Panc1 (cell line): ENCODE measurements at places on chromosomes 7 and 10. TPM values are rescaled to one million over a fixed set of nuclear protein-coding genes. Genes with fewer than 3 reads are reported as not detected.

- no peak for DNase-seq
These were observed 57.7 kb downstream of the TNPO3 start for GRCh38 chr7:128997181-128997580.

GPR85 gene
- not detected for total RNA-seq

KCNH2 gene
- total RNA-seq, result 1.8 TPM

UNC5B gene
- total RNA-seq, result 1.1 TPM

- DNase-seq, result no peak
These were observed 103.1 kb downstream of the KLF6 start for GRCh38 chr10:3681642-3682554.

GRCh38 chr7:150430465-150431085 is 19.9 kb upstream of the GIMAP8 start:
- DNase-seq, result no peak

GRCh38 chr10:95430231-95430951 is 130.8 kb downstream of the SORBS1 start:
- peak; percentile 60 for DNase-seq

- DNase-seq, result peak; percentile 83
These were observed 1.5 kb upstream of the HTR7 start for GRCh38 chr10:90859321-90859751.

AGBL3 gene
- 2.5 TPM for total RNA-seq

- DNase-seq, result no peak
These were observed 2.9 kb upstream of the XPNPEP1 start for GRCh38 chr10:109926061-109926745.

PRLHR gene
- not detected for total RNA-seq

DNA sequence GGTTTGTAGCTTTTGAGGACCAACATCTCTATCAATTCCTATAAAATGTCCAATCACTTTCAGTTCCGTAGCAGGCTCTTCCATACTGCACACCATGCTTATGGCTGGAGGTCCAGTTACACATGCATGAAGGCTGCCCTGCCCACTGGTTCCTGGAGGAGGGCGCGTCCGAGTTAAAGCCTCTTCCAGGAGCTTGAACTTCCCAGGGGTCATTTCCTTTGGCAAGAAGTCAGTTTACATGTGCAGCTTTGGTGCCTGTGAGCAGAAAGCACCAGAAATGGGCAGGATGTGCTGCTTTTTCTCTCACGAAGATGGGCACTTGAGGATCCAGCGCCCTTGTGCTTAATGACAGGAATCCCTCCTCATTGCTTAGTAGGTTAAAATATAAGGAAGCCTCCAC is 17.6 kb upstream of the PHYH start:
- no peak for DNase-seq

DNA sequence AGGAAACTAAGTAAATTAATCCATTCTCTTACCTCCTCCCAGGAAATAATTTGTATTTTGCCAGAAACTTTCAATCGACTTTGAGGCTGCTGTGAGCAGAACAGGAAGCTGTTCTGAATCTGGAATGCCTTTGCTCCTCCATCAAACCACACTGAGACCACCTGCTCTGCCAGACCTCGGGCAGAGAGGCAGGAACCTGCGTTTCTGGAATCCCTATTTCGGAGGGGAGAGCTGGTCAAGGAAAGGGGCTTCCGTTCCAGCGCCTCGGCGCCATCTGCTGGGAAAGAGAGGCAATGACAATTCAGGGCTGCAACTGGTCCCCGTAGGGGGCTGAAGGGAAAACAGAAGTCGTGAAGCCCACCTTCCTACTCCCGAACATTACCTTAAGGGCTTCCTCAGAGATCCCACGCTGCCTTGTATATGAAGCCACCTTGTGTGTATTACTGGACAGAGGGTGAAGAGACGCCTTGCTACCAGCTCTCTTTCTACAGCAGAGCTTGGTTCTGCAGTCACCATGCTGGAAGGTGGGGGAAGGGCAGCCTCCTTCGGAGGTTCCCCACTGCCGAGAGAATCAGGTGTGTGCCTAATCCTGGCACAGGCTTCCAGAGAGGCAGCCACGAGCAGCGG is 31.2 kb downstream of the ZNF467 start:
- peak; percentile 64 for DNase-seq

CDHR1 gene
- 0.39 TPM for total RNA-seq

TMEM236 gene
- 0.05 TPM for total RNA-seq

GRCh38 chr7:151376218-151376902 is 33.5 kb downstream of the WDR86 start:
- no peak for DNase-seq

POLD2 gene
- total RNA-seq, result 195 TPM

GRCh38 chr10:127937069-127937468 is 30.2 kb downstream of the PTPRE start:
- DNase-seq, result no peak

EBF3 gene
- 0.64 TPM for total RNA-seq

WNT8B gene
- total RNA-seq, result not detected
